ENCODE measurements at places on chromosomes 5 and 9.

DNA sequence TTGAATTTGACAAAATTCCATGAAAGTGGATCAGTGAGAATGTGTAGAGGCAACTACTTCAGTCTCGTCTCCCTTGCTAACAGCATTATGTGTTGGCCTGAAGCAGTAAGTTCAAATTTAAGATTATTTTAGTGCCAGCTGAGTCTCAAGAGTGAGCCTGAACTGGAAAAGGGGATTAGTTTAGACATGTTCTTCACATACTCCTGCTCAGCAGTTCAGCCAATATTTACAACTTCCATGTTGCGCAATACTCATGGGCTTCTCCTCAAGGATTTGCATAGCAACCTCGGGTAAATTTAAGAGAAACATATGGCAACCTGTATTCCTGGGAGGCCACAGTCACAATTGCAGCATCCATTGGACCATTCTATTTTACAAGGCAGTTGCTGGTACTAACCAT, 553.8 kb downstream of the PTPRD start:
- DNase-seq = no peak

DNA sequence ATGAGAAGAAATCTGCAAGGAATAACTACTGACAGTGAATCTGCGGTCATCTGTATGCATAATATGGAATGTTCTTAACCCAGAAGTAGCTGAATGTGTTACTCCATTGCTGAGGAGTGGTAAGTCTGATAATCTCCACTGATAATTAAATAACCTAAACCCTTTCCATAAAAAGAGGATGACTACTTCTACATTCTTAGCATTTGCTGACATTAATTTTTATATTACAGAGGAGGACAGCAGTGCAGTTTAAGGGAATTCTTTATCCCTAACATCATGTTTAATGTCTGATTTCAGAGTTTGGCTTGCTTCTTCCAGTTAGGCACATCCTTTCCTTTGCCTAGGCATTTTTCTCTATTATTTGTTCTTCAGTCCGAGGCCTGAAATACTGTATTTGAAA, 52.2 kb downstream of the CDC42SE2 start:
- no peak for DNase-seq

DNA sequence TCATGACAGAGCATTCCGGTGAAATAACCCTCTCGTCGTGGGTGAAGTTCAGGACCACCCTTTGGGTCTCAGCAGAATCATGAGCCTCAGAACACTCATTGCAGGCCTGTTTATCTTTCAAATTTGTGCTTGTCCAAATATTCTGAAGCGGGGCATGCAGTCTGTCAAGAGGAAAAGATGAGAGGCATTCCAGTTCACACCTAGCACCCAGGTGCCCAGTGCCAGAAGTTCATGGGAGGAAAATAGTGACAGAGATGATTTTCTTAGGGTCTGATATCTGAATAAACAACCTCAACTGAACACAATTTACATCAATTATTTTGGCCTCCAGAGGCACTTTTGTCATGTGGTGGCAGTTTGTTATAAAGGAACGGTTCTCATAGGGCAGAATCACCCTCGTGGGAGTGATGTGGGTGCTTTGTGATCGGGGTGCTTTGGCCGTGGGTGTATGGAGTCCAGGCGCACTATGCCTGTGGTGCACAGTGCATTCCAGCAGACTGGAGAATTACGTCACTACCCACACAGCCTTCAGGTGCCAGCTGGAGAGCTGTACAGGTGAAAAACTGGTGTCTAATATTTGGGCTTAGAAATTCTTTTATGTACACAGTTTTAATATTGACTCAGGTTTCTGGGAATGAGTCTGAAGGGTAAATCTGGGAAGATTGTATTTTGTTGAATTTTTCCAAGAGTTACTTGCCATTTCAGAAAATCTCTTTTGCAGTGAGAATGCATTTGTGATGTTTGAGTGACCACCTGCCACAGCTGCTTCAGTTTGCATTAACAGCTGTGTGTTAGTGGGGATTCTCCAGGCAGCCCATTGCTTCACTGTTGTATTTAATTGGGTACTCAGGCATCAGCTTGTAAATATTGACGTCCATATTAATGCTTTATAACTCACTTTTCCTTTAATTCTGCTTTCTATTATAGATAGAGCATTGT, 289.3 kb downstream of the FANCC start:
- DNase-seq = no peak

DNA sequence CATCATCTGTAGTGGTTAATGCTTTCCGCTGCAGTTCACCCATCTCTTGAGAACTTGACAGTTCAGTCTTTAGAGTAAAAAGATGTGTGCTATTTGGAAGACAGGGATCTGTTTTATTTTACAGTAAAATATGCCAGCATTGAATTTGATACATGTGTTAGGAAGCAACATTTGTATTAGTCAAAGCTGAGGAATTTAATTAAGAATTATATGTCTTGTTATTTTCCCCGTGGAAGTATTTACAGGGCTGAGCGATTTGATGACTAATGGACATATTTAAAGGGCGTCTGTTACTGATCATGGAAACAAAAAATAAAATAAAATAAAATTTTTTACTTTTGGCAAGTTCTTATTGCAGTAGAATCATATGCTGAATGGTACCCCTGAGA, 101.3 kb downstream of the PAM start:
- DNase-seq = no peak

DNA sequence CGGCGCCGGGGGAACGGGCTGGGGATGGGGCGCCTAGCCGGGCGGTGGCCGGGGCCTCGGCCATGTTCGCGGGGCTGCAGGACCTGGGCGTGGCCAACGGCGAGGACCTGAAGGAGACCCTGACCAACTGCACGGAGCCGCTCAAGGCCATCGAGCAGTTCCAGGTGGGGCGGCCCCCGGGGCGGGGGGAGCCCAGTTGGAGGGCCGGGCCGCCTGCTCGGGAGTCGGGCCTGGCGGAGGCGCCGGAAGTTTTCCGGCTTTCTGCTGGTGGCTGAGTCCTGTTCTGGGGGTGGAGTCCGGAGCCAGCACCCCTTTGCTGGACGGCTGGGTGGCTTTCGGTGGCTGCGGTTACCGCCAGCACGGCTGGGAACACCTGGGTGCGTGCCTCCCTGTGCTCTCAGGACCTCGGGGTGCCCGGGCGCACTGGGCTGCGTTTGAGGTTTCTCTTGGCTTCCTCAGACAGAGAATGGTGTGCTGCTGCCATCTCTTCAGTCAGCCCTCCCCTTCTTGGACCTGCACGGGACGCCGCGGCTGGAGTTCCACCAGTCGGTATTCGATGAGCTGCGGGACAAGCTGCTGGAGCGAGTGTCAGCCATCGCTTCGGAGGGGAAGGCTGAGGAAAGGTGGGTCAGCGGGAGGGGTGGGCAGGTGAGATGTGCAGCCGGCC, 454 bp downstream of the NELFB start:
- DNase-seq = no peak

DNA sequence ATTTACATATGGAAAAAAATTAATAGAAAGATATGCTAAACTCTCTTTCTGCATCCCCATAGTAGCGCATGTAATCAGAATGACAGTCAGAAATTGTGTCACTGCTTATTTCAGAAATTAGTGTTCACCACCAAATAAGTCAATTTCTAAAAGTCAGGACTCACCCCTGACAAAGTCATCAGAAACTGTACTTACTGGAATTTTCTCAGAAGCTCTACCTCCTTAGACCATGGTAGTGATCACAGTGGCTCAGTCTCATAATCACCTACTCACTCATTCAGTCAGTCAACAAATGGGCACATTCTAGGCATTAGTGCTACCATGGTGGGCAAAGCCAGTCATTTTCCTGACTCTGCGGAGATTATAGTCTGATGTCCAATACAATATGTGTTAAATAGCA, 22.0 kb downstream of the THBS4 start:
- no peak for DNase-seq

- no peak for DNase-seq
These were observed 131.4 kb upstream of the TSLP start for GRCh38 chr5:110940136-110940535.

DNA sequence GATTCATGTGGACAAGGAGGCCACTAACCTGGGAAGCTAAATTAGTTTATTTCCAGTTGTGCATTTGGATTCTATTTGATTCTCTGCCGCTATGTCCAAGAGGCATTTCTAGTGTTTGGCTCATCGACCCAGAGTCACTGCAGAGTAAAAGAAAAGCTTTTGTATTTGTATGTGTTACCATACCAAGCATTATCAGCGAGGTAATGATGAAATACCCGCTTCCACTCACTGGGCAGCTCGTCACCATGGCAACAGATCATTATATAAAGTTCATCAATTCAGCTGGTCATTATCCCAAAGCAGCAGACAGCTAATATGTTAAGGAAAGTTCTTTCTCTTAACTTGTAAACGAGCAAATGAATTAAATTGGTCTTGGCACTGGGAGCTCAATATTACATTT, 380.3 kb downstream of the SEMA5A start:
- no peak for DNase-seq

DNA sequence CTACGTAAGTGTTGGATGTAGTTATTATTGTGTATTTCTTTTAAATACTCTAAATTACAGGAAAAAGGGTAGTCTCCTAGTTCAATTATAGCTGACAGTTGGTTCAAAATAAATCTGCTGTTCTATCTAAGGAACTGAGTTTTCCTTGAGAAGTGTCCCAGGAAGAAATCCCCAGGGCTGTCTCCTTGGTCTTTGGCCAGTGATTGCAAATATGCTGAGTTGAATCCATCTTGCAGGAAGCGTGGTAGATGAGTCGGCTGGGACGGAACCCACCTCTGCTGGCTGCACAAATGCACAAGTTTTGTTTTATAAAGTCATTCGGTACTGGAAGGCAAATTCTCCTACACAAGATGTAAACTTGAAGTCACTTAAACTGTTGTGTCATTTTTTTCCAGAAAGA, 30.2 kb upstream of the HOMER1 start:
- DNase-seq = no peak

DNA sequence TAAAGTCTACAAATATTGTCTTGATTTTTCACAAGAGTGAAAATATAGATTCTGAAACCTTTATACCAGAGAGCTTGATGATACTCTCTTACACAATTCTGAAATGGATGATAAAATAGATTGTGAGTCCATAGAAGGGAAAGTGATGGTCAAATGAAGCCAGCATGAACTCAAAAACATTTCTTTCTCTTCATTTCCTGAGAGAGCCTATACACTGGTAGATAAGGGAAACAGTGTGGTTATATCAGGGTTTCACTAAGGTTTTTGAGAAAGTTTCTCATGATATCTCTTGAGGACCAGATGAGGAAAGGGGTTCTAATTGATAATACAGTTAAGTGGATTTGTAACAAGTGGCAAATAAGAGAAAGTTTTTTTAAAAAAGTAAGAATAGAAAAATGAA, 254.1 kb downstream of the PJA2 start:
- no peak for DNase-seq

- no peak for DNase-seq
These were observed 16.8 kb downstream of the FAM78A start for GRCh38 chr9:131259432-131259898.

GRCh38 chr9:20618361-20618802, 3.9 kb downstream of the MLLT3 start:
- DNase-seq = no peak

- no peak for DNase-seq
These were observed 5.5 kb downstream of the DNLZ start for GRCh38 chr9:136358016-136358415.

DNA sequence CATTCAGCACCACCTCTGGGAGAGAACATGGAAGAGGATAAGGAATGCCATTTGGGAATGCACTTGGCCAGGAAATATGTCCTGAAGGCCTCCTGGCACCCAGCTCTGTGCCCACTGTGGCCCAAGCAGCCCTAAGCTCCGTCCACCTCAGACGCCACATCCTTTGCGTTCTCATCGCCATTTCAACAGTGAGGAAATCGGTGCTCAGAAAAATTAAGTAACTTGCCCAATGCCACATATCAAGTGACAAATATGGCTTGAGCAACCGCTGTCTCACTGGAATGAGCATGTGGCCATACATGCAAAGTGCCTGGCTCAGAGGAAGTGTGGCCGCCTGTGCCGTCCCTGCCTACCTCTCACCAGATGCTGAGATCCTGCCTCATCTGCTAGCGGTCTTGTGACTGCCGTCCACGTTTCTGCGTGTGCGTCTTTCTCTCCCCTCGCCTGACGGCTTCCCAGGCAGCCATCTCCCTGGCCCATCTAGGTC, 984 bp upstream of the DOK3 start:
- no peak for DNase-seq

DNA sequence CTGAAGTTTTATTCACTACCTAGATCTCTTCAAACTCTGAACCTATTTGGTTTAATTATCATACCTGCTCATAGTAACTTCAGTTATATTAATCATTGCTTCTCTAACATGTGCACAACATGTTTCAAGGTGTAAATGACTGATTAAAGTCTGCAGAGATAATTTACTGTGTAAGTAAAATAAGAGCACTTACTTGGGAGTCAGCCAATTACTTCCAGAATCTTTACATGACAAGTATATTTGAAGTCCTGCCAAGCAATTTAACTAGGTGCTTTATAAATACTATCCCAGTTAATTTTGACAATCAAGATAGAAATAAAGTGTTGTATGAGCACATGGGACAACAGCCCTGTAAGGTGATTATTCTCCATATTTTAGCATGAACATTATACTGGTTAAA, 109.9 kb downstream of the RFX3 start:
- DNase-seq = no peak

GRCh38 chr9:111502506-111502905, 18.3 kb upstream of the ECPAS start:
- DNase-seq = no peak

- no peak for DNase-seq
These were observed 2.9 kb downstream of the UIMC1 start for GRCh38 chr5:177003649-177004048.

DNA sequence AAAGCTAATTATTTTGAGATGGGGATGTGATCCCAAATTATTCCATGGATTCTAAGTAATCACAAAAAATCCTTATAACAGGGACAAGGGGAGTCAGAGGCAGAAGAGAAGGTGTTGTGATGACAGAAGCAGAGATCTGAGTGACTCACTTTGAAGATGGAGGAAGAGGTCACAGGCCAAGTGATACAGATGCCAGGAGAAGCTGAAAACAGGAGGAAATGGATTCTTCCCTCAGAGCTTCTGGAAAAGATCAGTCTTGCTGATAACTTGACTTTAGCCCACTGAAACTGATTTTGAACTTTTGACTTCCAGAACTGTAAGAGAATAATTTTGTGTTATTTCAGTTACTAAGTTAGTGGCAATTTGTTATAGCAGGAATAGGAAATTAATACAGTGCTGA, 105.3 kb downstream of the GCNT1 start:
- no peak for DNase-seq

All from activated T-cell treated with anti-CD3 and anti-CD28 coated beads, Interleukin-2, amount 50 U/mL, for 48 hours (primary cell).